ENCODE measurements at places on chromosomes 11 and 22.

GRCh38 chr11:130815956-130816355, 100.3 kb downstream of the SNX19 start:
- no peaks in the 10 kb centered on the region for H3K27me3 ChIP-seq
- H3K4me1 ChIP-seq = no peaks in the 10 kb centered on the region
- no peak overlapping the region for H3K4me3 ChIP-seq
- no peaks in the 10 kb centered on the region for H3K36me3 ChIP-seq

GRCh38 chr11:107707807-107708206, 4.0 kb downstream of the SLN start:
- no peaks in the 10 kb centered on the region for H3K27me3 ChIP-seq
- no peaks in the 10 kb centered on the region for H3K36me3 ChIP-seq
- no peak overlapping the region for H3K4me3 ChIP-seq
- no peak overlapping the region for H3K27ac ChIP-seq
- no peak for DNase-seq
- H3K4me1 ChIP-seq = no peaks in the 10 kb centered on the region

DNA sequence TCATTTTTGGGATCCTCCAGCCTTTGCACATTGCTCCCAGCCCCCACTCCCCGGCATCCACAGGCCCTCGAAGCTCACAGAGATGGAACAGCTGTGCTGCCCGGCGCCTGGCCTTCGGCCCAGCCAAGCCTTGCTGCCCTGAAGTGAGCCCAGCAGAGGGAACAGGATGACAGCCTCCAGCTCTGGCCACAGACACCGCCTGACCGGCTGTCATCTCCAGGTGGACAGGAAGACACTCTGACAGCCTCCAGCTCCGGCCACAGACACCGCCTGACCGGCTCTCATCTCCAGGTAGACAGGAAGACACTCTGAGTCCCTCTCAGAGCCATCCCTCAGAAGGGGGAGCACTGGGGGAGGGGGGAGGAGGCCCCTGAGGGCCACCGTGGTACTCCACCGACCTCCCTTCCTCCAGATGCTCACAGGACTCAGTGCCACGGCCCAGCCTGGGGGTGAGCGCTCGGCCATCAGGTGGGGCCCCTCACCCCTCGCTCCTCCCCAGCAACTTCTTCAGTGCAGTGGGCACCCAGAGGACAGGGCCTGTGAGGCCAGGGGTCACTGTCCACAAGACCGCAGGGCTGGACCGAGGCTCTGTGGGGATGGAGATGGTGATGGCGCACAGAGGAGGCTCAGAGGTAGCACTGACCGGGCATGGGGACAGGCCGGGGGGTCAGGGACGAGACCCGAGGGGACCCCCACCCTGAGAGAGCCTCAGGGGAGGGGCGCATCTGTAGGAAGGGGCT, 58.6 kb downstream of the BRD1 start:
- H3K27ac ChIP-seq = no peak overlapping the region
- H3K36me3 ChIP-seq = peaks cover 2% of the 10 kb centered on the region
- no peaks in the 10 kb centered on the region for H3K27me3 ChIP-seq
- H3K4me1 ChIP-seq = no peaks in the 10 kb centered on the region
- H3K4me3 ChIP-seq = no peak overlapping the region
- no peak for DNase-seq

GRCh38 chr11:92667486-92668152, 301.8 kb upstream of the MTNR1B start:
- H3K4me3 ChIP-seq = no peak overlapping the region
- H3K27ac ChIP-seq = no peak overlapping the region
- no peaks in the 10 kb centered on the region for H3K27me3 ChIP-seq

GRCh38 chr11:8333376-8333775, 69.7 kb upstream of the LMO1 start:
- H3K27ac ChIP-seq = no peak overlapping the region
- no peak overlapping the region for H3K4me3 ChIP-seq
- H3K36me3 ChIP-seq = no peaks in the 10 kb centered on the region
- H3K4me1 ChIP-seq = no peaks in the 10 kb centered on the region
- H3K27me3 ChIP-seq = no peaks in the 10 kb centered on the region

DNA sequence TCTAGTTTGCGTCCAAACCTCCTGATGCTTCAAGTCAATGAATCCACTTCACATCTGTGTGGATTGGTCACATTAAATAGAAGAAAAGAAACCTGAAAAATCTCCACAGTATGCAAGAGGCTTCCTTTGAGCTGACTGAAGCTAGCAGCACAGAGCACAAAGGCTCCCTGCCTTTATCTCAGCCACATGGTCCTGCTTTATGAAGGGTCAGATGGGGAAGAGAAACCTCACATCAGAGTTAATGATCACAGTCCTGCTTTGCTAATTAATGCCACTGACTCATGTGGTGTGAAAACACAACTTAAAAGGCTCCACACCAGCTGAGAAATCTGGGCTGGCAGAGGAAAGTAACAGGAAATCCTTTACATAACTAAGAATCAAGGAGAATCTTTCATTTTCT, 1291.0 kb downstream of the LRRC4C start:
- no peaks in the 10 kb centered on the region for H3K27me3 ChIP-seq
- no peak overlapping the region for H3K4me3 ChIP-seq
- H3K36me3 ChIP-seq = no peaks in the 10 kb centered on the region
- H3K27ac ChIP-seq = no peak overlapping the region

Measured in CD4-positive, alpha-beta memory T cell (primary cell).